Calu3 (cell line): ENCODE measurements at places on chromosomes 2 and 18. TPM values are rescaled to one million over a fixed set of nuclear protein-coding genes. Genes with fewer than 3 reads are reported as not detected.
A peak's percentile ranks its signal among the peaks of the same experiment; 100 is the strongest.

The PUM2 gene
- 96.8 and 106 TPM in 2 replicates for total RNA-seq

The C2orf81 gene
- total RNA-seq = 4.0 and 5.7 TPM in 2 replicates

The CAPN14 gene
- total RNA-seq = 0.35 and 0.42 TPM in 2 replicates

The INPP5D gene
- total RNA-seq = not detected in 2 replicates

The CBLN2 gene
- total RNA-seq = 0.24 TPM in 1 of 2 replicates, not detected in the other

The FAM124B gene
- total RNA-seq = not detected in 2 replicates

- no peak overlapping the region for H3K4me3 ChIP-seq
- H3K27me3 ChIP-seq = no peaks in the 10 kb centered on the region
- peaks cover 47% of the 10 kb centered on the region for H3K4me1 ChIP-seq
- no peak overlapping the region for H3K27ac ChIP-seq
- no peak for DNase-seq
Measured at GRCh38 chr18:76457475-76457874, 37.6 kb downstream of the ZNF516 start.

- no peak overlapping the region for H3K4me3 ChIP-seq
- no peaks in the 10 kb centered on the region for H3K4me1 ChIP-seq
- H3K36me3 ChIP-seq = no peaks in the 10 kb centered on the region
- H3K27me3 ChIP-seq = no peaks in the 10 kb centered on the region
- no peak for DNase-seq
- no peak overlapping the region for H3K27ac ChIP-seq
Measured at GRCh38 chr2:212845941-212846340, 305.5 kb downstream of the IKZF2 start.

- no peak for DNase-seq
- H3K27ac ChIP-seq = no peak overlapping the region
- H3K4me1 ChIP-seq = no peaks in the 10 kb centered on the region
- H3K27me3 ChIP-seq = no peaks in the 10 kb centered on the region
Measured at GRCh38 chr2:149160701-149161217, 122.3 kb downstream of the LYPD6B start.

GRCh38 chr18:50163505-50163904 lies 31.4 kb downstream of the MYO5B start:
- no peaks in the 10 kb centered on the region for H3K27me3 ChIP-seq
- H3K4me3 ChIP-seq = peak overlapping the region; percentile 11
- H3K27ac ChIP-seq = peak overlapping the region; percentile 18
- peaks cover 16% of the 10 kb centered on the region for H3K36me3 ChIP-seq
